AML-193 (cell line): ENCODE measurements at places on chromosomes 5 and 9.

GRCh38 chr5:179817890-179818745 lies 2.6 kb upstream of the SQSTM1 start:
- DNase-seq = no peak

- no peak for DNase-seq
Measured at GRCh38 chr5:15350614-15351013, 149.4 kb upstream of the FBXL7 start.

GRCh38 chr9:123419091-123419490 lies 63.1 kb downstream of the CRB2 start:
- DNase-seq = no peak

GRCh38 chr9:4114569-4115505 lies 185.0 kb downstream of the GLIS3 start:
- DNase-seq = no peak
